ENCODE measurements at places on chromosomes 1 and 21.

DNA sequence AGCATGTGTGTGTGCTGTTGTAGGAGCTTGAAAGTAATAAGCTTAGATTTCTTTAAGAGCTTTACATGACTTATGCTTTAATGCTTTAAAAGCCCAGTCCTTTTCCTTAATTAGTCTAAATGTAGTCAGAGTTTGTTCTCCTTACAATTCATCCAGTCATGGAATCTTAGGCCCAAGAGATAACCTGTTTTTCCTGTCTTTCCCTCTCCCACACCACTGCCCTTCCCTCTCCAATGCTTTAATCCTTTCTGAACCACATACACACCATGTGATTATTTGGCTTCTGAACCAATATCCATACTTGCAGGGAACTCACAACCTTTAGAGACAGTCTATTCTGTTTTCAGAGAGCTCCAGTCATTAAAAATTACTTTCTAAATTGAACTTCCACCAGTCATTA lies 37.6 kb downstream of the ALG6 start:
- no peak for DNase-seq

DNA sequence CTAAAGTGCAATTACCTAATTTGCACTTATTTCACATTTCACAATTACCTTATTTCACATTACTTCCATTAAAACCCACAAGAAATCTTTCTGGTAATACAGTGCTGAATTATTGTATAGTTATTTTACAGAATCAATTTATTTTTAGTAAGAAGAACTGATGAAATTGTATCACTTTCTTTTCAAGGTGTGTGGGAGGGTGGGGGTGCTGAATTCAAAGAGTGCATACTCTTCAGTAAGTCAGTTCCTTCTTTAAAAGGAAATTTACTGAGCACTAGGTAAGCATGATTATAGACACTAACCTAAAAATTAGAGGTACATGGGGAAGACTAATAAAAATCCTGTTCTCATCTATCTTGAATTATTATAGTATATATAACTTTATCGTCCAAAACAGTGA lies 731.6 kb upstream of the ADGRL4 start:
- DNase-seq: no peak

DNA sequence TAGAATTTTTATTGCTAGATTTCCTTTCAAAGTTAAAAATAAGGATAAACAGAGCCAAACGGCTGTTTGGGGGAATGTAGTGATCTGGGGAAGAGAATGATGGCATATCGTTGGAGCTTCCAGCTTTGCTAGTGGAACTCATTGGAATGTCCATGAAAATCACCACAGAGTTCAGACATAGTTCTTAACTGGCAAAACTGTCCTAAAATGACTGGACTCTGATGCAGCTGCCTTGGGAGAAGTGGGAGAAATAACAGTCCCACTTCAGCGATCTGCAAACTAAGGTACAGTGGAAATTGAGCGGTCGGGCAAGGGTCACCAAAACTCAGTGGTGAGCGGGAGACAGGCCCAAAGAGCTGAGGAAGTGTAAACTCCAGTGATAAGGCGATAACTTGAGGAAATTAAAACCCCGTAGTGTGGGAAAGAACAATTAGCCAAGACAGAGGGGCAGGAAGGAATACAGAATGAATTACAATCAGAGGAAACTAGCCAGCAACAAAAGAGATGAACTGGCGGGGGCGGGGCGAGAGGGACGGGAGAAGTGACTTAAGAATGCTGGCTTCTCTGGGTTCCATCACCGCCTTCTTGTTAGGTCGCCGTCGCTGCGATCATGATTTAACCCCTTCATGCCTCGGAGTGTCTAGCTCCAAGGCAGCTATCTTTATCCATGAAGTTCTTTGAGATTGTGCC lies 89.8 kb upstream of the ARHGAP29 start:
- DNase-seq: no peak

- no peak for DNase-seq
Measured at GRCh38 chr1:201766131-201766866, 62.7 kb upstream of the IPO9 start.

- no peak for DNase-seq
Measured at GRCh38 chr21:19420565-19420964, 1017.0 kb upstream of the TMPRSS15 start.
